ENCODE measurements at places on chromosomes 1 and 21.

DNA sequence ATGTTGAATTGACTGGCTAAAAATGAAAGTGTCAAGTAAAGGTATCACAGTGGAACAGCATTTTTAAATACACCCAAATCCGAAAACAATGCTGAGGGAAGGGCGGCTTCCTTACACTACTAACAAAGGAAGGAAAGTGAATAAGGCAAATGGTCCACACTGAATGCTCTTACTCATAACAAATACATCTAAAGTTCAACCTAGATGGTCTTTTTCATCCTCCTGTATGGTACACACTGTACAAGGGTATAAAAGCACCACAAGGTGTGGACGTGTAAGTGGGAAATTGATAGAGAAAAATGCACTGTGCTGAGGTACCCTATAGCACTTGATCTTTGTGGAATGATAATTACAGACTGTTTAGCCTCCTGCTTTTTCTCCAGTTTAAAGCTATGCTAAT, 7.1 kb upstream of the PALMD start:
- no peak for DNase-seq

GRCh38 chr1:203239526-203240305, 10.2 kb upstream of the CHIT1 start:
- no peak for DNase-seq

- DNase-seq: no peak
Observed at GRCh38 chr1:18512883-18513282, 32.2 kb downstream of the KLHDC7A start.

DNA sequence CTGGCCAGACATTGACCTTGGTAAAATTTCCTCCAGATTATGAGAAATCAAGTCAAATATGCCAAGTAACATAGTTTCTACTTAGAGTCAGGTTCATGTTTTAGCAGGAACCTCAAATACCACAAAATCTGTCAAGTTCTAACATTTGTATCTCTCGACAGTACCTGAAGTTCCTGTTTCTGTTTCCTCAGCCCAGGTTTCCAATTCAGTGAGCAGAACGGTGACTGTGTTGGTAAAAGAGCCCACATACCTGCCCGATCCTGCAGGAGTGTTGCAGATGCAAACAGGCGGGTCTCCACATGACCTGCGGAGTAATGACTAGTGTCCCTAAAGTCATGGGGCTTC, 57.9 kb upstream of the LGALS8 start:
- DNase-seq: no peak

GRCh38 chr1:26127235-26128163, 15.9 kb downstream of the PDIK1L start:
- DNase-seq: peak; percentile 2

GRCh38 chr1:30300669-30301068, 422.7 kb downstream of the MATN1 start:
- no peak for DNase-seq

DNA sequence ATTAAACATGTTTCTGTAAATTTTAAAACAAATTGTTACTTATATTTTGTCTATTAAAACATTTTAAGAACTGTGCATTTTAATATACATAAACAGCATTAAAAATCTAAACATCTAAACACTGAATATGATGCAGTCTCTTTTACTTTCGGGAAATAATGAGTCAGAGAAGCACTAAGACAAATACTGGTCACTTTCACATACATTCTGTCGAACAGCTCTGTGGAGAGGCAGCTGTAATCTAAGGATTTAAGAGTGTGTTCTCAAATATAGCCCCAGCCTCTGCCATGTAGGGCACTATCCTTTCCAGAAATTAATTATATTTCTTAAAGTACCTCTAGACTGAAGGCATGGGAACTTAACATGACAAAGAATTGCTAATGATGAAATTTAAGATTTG, 89.6 kb upstream of the PTGFR start:
- DNase-seq: no peak

- DNase-seq: peak; percentile 61
Observed at GRCh38 chr1:228734881-228735801, at the start of gene RHOU. RHOU (plus strand) TSS chr1:228735479; CDS start chr1:228735743, 264 bp downstream.

DNA sequence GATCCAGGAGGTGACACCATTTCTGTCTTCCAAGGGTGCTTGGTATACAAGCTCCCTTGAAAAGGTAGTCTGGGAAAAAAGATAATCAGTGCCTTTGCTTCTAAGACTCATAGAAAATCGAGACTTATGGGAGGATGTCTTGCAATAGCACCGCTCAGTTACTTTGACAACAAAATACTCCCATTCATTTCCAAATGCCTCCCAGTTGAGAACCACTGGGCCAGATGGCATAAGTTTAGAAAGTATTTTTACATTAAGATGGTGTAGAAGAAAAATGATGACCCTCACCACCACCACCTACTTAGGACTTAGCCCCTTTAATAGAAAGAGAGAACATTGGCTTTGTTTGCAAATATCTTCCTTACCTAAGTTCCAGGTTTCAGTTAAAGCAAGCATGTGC, 4.6 kb downstream of the TRMT13 start:
- DNase-seq: no peak

DNA sequence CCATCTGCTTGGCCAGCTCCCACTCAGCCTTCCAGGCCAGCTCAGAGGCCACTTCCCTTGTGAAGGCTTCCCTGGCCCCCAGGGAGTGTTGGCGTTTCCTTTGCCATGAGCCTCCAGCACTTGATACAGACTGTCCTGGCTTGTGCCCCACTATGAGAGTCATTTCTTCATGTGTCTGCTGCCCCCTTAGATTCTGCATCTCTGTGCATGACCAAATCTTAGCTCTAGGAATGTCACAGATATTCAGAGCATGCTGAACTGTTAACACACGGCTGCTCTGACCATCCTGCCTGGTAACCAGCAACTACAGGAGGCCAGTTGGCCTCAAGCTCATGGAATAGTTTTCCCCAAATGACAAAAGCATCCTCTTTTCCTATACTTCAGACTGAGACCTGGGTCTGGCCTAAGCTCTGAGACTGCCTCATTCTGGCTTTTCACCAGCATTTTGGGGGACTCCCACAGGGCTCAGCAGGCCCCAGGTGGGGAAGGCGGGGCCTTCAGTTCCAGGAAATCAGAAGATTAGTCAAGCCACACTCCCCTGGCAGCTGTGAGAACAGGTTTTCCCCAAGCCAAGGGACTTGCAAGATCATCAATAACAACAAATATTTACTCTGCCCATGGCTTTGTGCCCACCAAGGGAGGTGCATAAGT, 182.6 kb upstream of the EDN2 start:
- DNase-seq: no peak

GRCh38 chr1:184567009-184567408, 180.2 kb downstream of the C1orf21 start:
- no peak for DNase-seq

- DNase-seq: no peak
Observed at GRCh38 chr1:85144351-85144750, 56.5 kb downstream of the SYDE2 start.

- DNase-seq: no peak
Observed at GRCh38 chr21:29320031-29320430, 21.3 kb downstream of the BACH1 start.

- DNase-seq: no peak
Observed at GRCh38 chr1:30386156-30386926, 337.0 kb downstream of the MATN1 start.

- peak; percentile 95 for DNase-seq
Observed at GRCh38 chr21:39445321-39446269, at the start of gene LCA5L. LCA5L (minus strand) TSS chr21:39445778; CDS start chr21:39428493, 17,285 bp downstream.

GRCh38 chr21:46346296-46347202, 22.6 kb downstream of the PCNT start:
- DNase-seq: no peak

GRCh38 chr1:4718071-4718470, 63.7 kb downstream of the AJAP1 start:
- no peak for DNase-seq
